ENCODE measurements at places on chromosomes 12 and 14.

DNA sequence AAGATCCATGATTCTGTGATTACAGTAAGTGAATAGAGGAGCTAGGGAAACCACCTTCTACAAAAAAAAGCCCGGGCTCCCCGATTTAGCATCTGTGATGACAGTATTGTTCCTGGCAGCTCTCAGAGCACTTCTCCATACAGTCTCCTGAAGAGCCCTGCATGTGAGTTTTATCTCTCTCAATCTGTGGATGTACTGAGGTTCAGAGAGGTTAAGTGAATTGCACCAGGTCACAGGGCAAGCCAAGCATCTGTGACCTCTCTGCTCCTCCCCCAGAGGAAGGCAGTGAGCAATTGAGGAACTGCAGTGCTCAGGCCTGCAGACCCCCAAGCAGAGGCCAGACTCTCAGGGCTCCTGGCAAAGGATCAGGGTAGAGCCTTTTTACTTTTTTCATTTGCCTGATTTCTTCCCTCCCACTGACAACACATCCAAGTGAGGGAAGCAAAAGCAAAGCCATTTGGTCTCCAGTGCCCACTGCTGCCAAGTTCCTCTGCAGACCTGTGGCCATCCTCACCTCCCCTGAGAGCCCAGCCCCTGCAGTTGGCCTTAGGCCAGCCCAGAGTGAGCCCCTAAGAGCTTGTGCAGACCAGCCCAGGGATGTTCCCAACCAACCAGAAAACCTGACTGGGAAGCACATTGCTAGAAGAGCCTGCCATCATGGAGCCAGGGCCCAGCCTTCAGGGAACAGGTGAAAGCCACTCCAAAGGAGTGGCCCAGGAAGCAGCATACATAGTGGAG, 47.6 kb upstream of the PNMA1 start:
- no peak for DNase-seq

DNA sequence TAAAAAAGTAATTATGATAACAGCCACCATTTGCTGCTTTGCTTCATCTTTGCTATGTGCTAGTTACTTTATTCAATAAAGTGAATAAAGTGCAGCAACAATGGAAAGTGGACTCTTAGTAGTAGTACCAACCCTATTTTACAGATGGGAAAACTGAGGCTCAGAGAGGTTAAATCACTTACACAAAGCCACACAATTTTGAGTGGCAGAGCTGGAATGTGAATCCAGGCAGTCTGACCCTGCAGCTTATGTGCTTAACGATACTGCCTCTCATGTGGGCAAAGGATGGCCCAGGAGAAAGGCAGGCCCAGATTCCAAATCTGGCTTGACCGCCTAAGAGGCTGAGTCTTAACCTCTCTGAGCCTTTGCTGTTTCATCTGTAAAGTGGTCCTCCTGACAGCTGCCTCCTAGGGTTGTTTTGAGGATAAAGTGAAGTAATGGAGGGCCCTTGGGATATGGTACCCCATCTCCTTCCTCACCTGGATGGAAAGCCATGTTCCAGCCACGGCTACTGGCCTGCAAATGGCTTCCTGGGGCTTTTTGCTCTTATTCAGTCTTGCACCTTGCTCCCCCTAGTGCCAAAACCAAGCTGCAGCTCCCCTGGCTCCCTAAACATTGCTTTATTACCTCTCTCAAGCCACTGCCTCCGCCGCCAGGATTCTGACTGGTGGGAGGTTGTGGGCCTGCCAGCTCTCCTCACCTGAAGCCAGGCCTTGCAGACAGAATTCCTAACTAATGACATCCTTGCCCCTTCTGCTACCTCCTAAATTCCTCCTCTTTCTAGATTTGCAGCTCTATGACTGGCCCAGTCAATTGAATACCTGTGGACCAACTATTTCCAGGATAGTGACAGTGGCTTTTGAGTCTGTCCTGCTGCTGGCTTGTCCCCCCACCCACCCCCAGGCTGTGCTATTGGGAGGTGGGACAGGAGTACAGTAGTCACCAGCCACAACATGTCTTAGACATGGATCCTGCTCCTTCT, 283.3 kb upstream of the PWP1 start:
- no peak for DNase-seq

DNA sequence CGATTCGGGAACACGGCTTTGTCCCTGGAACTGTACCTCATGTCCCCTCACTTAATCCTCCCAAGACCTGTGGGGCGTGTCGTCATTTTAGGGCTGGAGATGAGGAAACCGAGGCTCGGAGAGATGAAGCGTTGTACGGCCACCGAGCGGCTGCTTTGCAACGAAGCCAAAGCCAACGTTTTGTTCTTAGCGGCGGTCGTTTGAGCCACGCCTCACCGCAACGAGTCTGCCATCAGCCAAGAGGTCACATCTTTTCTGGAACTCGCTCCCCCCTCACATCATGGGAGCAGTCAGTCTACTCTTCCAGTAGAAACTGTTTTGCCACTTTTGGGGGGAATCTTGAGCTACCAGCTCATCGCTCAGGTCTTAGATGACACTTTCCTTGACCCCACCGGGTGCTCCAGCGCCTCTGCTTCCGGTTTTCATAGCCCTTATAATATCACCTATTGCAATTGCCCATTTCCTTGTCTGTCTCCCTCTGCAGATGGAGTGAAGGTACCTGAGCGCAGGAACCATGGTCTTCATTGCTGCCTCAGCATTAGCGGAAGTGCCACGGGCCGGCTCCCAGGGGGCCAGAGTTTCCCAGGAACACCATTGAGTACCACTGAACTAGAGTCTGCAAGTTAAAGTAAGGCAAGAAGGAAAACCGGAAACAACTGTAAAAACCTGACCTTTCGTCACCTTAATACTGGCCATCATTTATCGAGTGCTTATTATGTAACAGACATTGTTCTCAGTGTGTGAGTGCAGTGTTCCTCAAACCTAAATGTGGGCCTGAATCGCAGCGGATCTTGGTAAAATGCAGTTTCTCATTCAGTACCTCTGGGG, 19.6 kb downstream of the NINJ2 start:
- DNase-seq = no peak

- no peak for DNase-seq
Observed at GRCh38 chr14:51006324-51006723, 62.0 kb upstream of the PYGL start.

DNA sequence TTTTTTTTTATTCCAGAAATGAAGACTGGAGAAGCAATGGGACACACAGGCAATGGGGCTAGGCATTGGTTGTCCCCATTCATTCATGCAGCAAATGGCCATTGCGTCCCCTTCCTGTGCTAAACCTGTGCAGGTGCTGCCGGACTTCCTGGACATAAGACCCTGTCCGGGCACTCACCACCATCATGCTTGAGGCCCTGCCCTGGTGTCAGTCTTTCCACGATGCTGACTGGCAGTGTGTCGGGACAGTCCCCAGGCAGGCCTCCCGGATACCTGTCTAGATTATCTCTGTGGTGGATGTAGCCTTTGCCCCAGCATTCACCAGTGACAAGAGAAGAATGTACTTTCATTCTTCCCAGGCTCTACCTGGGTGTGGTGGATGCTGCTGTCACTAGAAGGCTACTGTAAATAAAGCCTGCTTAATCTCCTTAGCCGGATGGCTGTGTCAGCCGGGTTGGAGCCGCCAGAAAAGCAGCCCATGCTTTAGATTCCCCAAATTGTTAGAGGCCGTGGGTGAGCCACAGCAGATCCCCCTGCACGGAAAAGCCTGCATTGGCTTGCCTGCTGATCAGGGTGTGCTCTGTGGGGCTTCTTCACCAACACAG, 94.5 kb upstream of the PARP11 start:
- no peak for DNase-seq

All from NCI-H2081 treated with DMSO at 0.1 percent for 48 hours (cell line).